ENCODE measurements at places on chromosomes 2 and 18.

DNA sequence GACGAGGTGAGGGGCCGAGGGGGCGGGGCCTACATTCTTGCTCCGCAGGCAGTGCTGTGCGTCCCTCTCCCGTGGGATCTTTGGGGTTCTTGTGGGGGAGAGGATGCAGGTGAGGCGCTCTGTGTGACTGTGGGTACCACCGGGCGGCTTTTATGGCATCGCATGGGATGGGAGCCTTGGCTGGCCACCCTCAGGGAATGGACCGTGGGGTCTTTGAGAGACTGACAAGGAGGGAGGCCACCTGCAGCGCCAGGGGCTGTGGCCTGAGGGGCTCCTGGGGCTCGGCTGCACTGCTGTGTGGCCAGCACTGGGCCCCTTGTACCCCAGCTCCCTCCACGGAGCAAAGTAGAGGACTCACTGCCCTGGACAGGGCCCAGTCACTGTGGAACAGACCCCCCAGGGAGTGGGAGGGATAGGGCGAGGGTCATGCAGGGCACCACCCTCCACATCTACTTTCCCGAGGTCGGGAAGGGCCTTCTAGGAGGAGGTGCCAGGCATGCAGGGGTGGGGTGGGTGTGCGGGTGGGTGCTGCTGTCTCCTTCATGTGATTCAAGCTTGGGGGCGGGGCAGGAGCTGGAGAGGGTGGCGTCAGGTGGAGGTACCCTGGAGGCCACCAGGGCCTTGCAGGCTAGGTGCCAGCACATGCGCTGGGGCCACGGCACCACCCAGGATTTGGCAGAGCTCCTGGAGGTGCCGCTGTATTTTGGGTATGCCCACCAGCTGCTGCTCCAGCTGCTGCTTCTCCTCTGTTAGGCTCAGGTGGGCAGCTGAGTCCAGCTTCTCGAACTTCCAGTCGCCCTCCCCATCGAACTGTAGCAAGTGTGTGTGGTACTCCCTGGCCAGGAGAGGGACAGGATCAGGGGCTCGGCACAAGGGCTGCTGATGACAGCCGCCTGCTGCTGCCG lies 1072.4 kb downstream of the RPIA start:
- no peak for DNase-seq

DNA sequence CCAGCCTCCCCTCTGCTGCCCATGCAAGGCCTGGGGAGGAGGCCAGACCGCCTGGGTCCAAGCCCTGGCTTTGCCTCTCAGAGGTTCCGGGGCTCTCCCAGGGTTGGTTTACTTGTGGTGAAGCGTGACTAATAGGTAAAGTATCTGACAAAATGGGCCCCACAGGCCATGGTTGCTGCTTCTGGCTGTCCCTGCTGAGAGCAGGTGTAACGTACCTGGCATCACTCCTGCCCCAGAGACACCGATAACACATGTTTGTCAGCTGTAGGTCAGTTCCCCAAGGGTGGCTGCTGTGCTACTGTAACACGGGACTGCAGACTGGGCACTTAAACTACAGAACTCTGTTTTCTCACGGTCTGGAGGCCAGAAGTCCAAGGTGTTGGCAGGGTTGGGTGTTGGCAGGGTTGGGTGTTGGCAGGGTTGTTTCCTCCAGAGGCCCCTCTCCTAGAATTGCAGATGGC lies 34.1 kb downstream of the ODC1 start:
- DNase-seq, result no peak

DNA sequence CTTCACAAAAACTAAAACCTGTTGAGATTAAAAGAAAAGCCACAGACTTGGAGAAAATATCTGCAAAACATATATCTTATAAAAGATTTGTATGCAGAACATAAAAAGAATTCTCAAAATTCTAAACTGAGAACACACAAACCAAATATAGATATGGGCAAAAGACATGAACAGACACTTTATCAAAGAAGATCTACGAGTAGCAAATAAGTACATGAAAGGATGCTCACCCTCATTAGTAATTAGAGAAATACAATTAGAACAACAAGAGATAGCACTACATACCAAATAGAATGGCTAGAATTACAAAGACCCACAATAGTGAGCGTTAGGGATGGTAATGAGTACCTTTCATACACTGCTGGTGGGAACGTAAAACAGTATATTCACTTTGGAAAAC lies 63.9 kb upstream of the ZNF397 start:
- no peak for DNase-seq

- no peak for DNase-seq
Observed at GRCh38 chr2:12895017-12895416, 178.3 kb downstream of the TRIB2 start.

DNA sequence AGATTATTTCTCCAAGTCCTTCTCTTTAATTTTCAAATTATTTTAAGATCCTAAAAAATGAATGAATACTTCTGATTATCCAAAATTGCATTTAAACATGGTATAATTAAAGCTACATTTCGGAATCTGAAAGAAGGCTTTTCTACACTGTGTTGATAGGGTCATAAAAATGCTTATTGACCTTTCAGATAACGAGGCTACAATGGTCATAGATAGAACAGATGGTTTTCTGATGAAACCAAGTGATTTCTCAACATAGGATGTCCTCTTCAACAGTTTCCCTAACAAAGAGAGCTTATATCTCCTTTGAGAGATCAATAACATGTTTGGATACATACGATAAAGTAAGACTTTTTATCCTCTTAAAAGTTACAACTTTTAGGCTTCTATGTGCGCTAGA lies 201.1 kb downstream of the PTH2R start:
- DNase-seq, result no peak

- no peak for DNase-seq
Observed at GRCh38 chr2:241252778-241253475, 62.5 kb downstream of the HDLBP start.

- DNase-seq, result no peak
Observed at GRCh38 chr18:45049578-45050319, 369.1 kb downstream of the SETBP1 start.
